ENCODE measurements at places on chromosomes 6 and 20.

- peak; percentile 73 for DNase-seq
These were observed 365.7 kb downstream of the MAFB start for GRCh38 chr20:40323361-40323794.

GRCh38 chr6:167122041-167122826 lies 662 bp upstream of the CCR6 start:
- no peak for DNase-seq

DNA sequence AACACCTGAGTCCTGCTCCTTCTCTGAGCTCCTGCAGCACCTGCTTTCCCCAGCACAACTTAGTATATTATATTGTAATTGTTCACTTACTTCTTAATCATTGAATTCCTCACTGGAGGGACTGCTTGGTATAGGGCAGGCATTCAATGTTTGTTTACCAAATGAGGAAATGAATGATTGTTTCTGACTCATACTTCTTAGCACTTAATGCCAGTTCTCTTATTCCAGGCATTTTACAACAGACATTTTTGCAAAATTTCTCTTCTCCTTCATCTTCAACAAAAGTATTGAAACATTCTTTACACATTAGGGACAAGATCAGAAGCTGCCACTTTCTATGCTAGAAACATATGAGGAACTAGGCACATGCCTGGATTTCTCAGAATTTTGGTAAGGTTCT lies 119.4 kb downstream of the TBX18 start:
- no peak for DNase-seq

- no peak for DNase-seq
These were observed 21.7 kb downstream of the HECA start for GRCh38 chr6:139156551-139156950.

GRCh38 chr6:148203281-148203925 lies 139.2 kb upstream of the SASH1 start:
- DNase-seq = no peak

GRCh38 chr6:151060766-151061531 lies 178.8 kb upstream of the AKAP12 start:
- no peak for DNase-seq

GRCh38 chr6:12968290-12968689 lies 251.7 kb downstream of the PHACTR1 start:
- DNase-seq = no peak

DNA sequence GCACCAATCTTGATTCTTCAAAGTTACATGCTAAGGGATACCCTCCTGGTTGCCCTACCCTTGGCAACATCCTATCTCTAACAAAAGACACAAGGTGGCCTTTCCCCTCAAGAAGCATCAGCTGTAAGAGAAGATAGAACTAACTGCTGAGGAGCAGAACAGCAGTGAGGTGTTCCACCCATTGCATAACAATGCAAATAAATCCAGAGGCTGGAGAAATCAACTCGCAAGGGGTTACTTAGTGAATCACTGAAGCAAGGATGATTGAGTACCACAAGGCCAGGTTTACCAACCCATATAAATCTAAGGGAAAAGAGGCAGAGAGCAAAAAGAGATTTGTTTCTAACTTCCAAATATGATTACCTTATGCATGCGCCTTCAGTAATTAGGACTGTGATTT lies 36.7 kb downstream of the F13A1 start:
- no peak for DNase-seq

- DNase-seq = no peak
These were observed 1.6 kb downstream of the TENT5A start for GRCh38 chr6:81750681-81751387.

DNA sequence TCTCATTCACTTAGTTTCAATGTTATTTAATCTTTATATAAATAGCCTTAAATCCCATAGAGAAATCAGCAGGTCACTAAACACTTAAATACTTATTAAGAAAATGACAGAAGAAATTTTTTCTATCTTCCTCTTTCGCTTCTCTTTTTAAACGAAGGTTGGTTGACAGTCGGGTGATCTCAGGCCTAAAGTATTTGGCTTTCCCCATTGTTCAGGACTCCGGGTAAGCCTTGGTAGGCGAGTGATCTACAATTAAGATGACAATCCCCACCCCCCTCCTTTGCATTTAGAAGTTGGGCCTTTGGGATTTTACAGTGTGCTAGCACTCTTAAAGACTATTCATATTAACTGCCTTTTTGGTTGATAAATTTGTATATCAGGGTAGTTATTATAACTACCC lies 19.7 kb upstream of the UTRN start:
- no peak for DNase-seq

- DNase-seq = no peak
These were observed 45.4 kb downstream of the PANK2 start for GRCh38 chr20:3934624-3935023.

DNA sequence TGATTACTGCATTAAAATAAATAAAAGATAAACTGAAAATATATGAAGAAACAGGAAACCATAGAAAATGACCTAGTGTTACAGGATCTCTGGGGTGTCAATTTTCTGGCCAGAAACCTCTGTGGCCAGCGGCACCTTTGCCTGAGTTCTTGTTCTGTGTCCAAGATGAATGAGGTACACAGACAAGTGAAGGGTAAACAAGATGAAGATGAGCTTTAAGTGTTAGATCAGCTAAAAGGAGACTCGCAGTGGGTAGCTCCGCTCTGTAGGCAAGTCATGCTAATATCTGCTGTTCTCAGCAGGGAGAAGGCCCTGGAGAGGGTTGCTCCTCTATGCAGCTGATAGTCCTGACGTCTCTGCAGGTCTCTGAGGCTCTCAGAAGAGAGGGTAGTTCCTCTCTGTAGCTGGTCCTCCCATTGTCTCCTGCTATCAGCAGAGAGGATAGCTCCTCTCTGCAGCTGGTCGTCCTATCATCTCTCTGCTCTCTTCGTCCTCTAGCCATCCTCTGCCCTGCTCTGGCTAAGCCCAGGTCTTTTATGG lies 35.9 kb upstream of the TBC1D22B start:
- DNase-seq = no peak

DNA sequence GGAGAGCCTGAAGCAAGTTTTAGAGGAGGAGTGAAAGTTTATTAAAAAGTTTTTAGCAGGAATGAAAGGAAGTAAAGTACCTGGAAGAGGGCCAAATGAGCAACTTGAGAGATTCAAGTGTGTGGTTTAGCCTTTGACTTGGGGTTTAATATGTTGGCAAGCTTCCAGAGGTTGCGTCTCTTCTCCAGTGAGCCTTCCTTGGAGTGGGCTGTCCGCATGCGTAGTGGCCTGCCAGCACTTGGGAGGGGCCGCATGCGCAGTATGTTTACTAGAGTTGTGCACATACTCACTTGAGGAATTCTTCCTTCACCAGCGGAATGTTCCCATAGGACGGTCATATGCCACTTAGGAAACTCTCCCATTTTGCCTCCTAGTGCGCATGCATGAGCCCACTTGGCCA lies 235.2 kb downstream of the ALDH8A1 start:
- DNase-seq = no peak

- no peak for DNase-seq
These were observed 97.7 kb downstream of the PSMB1 start for GRCh38 chr6:170455335-170455979.

DNA sequence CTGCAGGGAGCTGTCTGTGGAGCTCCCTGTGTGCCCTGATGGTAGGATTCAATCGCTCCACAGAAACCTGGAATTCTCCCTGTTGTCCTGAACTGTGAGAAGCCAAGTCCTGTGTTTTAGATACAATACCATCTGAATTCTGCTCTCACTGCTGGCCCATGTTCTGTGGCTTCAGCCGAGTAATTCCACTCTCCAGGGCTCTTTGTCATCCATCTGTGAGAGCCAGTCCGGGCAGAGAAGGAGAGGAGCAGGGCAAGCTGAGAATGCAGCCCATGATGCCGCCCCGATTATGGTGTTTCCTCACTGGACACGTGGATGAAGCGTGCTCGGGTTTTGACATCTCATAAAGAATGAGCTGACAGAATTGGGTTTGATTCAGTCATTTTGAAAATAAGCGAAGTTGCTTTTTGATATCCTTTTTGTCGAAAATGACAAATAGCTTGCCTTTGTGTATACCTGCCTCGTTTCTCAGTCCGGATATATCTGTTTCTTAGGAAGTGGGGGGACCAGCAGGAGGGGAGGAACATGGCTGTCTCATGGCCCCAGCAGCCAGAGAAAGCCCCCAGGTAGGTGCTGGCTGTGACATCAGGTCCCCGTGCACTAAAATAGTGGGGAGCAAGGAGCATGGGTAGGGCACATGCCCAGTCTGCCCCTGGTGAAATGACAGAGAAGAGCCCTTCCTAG lies 8.2 kb upstream of the CD93 start:
- no peak for DNase-seq

- no peak for DNase-seq
These were observed 78.1 kb downstream of the MMUT start for GRCh38 chr6:49384904-49385303.

DNA sequence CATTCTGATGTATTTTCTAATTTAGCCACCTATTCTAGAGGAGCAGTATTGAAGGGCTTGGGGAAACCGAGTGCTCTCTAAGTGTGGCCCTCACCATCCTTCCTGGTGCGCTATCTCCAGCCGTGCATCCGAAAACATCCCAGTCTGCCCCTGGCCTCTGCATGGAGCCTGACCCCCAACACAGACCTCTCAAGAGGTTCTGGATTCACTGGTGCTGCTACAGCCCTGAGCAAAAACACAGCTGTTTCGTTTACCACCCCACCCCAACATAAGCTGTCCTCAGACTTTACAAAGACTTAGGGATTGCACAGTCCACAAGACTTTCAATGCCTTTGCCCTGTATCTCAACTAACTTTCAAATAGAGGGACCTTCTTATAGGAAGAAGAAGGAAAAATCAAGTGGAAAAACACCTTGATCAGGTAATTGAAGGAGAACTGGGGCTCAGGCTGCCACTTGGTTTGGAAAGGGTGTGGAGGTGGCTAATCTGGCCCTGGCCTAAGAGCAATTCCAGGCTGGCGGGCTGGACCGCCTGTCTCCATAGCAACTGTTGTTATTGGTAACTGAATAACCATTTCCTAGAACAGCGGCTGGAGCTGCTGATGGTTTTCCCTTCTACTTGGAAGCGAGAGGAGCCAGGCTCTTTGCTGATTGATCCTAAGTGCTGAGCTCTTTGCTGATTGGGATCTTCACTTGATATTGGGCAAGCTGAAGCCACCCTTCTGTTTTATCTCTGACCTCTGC lies 90.2 kb upstream of the TOX2 start:
- DNase-seq = no peak

DNA sequence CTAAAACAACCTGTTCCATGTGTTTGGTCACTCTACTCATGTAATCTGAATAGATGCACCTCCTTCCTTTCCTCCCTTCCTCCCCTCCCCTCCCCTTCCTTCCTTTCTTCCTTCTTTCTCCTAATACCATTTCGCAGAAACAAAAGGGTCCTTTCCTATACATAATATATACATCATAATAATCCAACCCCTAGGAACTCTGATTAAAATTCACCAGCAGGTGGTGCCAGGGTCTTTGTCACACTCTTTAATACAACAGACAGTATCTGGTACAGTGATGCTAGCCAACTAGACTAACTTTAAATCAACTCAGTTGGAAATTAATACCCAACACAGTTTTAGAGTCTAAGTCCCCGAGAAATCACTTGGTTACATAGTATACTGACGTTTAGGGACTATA lies 181.2 kb upstream of the SHLD1 start:
- DNase-seq = peak; percentile 76

DNA sequence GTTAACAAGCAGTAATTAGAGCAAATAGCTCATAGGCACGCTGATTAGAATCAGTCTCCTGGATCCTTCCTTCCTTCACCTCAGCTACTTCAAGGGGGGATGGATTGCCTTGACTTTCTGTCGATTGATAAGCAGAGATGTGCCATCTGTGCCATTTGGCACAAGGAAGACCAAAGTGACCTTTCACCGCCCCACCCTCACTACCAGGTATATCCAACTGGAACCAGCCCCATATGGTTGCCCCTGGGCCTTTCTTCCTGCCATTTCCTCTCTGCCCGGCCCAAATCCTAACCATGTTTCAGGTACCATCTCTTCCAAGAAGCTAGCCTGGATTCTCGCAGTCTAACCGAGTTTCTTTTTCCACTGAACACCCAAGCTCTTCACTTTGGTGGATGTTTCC lies 8.7 kb upstream of the CPNE5 start:
- no peak for DNase-seq

- no peak for DNase-seq
These were observed at the start of gene OTOR for GRCh38 chr20:16748308-16748900. OTOR (plus strand) TSS chr20:16748358; CDS start chr20:16748402, 44 bp downstream.

- no peak for DNase-seq
These were observed 523.1 kb downstream of the CD83 start for GRCh38 chr6:14640631-14641030.

GRCh38 chr20:54474866-54475265 lies 527 bp upstream of the DOK5 start:
- DNase-seq = no peak

DNA sequence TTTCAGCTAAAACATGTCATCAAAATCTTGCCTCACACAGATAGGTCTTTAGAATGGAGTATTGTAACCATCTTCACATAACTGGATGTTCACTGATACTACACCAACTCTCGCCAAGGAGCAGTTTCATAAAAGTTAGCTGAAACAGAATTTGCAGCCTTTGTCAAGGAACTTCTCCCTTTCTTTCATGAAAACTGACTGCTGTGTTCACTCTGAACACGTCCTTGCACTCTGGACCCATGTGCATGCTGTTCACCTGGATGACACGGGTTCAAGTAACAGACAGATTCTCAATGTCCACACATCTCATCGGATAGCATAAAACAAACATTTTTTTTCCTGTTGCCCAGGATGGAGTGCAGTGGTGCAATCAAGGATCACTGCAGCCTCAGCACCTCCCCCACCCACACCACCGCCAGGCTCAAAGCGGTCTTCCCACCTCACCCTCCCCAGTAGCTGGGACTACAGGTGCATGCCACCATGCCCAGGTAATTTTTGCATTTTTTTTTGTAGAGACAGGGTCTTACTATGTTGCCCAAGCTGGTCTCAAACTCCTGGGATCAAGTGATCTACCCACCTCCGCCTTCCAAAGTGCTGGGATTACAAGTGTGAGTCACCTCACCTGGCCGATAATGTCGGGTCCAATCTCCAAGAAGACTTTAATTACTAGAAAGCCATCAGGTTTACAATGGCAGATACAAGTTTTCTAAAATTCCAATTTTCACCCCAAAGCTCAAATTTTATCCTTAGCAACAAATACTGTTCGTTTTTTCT lies 9.4 kb downstream of the DIDO1 start:
- no peak for DNase-seq

GRCh38 chr6:24287239-24287638 lies 70.6 kb downstream of the DCDC2 start:
- DNase-seq = no peak

- DNase-seq = no peak
These were observed 89.8 kb upstream of the ADTRP start for GRCh38 chr6:11868392-11868791.

- DNase-seq = no peak
These were observed 71.8 kb downstream of the GPR6 start for GRCh38 chr6:110049696-110050439.

- no peak for DNase-seq
These were observed 212.4 kb downstream of the SYNDIG1 start for GRCh38 chr20:24681634-24682495.

- DNase-seq = peak; percentile 72
These were observed 32.6 kb downstream of the CEP85L start for GRCh38 chr6:118618676-118619377.

GRCh38 chr20:36173451-36173933 lies 19.0 kb downstream of the EPB41L1 start:
- peak; percentile 3 for DNase-seq

GRCh38 chr6:135385299-135385698 lies 112.2 kb downstream of the AHI1 start:
- no peak for DNase-seq

- no peak for DNase-seq
These were observed at the start of gene SLC35D3 for GRCh38 chr6:136921936-136922684. SLC35D3 (plus strand) TSS chr6:136922301; CDS start chr6:136922429, 128 bp downstream.

GRCh38 chr6:113978084-113978675 lies 7.2 kb upstream of the HDAC2 start:
- no peak for DNase-seq
